Muscle of arm (tissue), 14 donors: ENCODE measurements at places on chromosomes 5 and 9. TPM values are rescaled to one million over a fixed set of nuclear protein-coding genes. Genes with fewer than 3 reads are reported as not detected.

OR13C8 gene
- polyA plus RNA-seq = not detected

SPINK13 gene
- polyA plus RNA-seq = not detected

ITK gene
- polyA plus RNA-seq = 0.26 TPM

C5orf34 gene
- 5.0 TPM for polyA plus RNA-seq

CYSRT1 gene
- polyA plus RNA-seq = 1.4 TPM

DTWD2 gene
- 10.8 TPM for polyA plus RNA-seq

IFNB1 gene
- not detected for polyA plus RNA-seq

SLIT3 gene
- polyA plus RNA-seq = 8.4 TPM

SLC6A3 gene
- polyA plus RNA-seq = not detected

GRCh38 chr9:91945277-91946085 is 4.5 kb downstream of the ROR2 start:
- peak; percentile 56 for DNase-seq

DNA sequence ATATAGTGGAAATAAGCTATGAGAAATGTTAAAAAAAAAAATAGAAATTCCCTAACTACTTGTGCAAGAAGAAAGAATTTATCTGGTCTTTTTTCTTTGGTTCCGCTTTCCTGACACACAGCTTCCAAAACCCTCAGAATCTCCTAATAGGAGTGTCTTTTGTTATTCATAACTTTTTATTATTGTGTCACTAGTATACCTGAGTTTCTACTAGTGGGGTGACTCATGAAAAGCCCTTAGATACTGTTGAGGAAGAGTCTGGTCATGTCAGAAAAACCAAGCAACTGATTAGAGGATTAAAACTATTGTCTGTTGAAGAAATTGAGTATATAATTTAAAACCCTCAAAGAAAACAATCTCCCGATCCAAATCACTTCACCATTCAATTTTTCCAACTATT is 152.8 kb upstream of the IFNE start:
- no peak for DNase-seq

- DNase-seq = no peak
Observed at GRCh38 chr9:61668846-61669245, 479.0 kb downstream of the SPATA31A7 start.

DNA sequence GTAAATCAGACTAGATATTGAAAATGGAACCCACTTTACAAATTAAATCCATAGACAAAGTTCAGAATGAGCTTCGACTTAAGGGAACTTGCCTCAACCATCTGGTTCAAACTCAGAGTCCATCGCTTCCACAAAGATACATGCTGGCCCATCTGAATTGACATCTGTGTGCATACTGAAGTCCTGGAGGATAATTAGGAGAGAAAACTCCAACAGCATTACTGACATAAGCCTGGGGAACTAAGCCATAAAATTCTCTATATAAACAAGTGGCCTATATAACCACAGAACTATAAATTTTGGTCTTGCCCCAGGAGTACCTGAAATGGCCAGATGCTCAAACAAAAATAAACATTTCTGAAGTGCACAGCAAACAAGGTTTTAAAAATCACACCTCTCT is 94.4 kb downstream of the IZUMO3 start:
- DNase-seq = no peak

GRCh38 chr5:93789173-93790067 is 48.0 kb upstream of the POU5F2 start:
- DNase-seq = no peak

DNA sequence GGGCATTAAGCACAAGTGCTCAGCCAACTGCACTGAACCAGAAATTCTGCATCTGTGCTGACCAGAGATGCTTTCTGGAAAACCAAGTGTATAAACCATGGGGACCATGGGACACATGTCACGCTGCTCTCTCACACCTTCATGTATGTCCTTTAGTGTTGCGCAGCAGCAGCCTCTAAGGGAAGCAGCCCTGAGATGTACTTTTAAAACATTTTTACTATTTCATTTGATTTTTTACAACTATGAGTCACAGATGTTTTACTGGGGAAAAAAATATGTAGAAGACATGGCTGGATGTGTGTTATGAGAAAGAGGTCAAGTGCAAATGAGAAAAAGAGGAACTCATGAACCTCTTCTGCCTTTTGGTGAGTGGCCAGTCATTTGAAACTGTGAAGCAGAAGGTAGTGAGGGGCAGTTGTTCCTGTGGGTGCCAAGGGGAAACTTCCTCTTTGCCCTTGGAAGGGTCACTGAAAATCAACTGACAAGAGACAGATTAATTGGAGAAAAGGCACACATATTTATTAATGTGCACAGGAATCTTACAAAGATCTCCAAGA is 31.4 kb upstream of the SYK start:
- no peak for DNase-seq

GRCh38 chr5:6236858-6237481 is 141.4 kb downstream of the MED10 start:
- DNase-seq = no peak

GRCh38 chr9:14616188-14616982 is 76.8 kb downstream of the ZDHHC21 start:
- DNase-seq = peak; percentile 58

DNA sequence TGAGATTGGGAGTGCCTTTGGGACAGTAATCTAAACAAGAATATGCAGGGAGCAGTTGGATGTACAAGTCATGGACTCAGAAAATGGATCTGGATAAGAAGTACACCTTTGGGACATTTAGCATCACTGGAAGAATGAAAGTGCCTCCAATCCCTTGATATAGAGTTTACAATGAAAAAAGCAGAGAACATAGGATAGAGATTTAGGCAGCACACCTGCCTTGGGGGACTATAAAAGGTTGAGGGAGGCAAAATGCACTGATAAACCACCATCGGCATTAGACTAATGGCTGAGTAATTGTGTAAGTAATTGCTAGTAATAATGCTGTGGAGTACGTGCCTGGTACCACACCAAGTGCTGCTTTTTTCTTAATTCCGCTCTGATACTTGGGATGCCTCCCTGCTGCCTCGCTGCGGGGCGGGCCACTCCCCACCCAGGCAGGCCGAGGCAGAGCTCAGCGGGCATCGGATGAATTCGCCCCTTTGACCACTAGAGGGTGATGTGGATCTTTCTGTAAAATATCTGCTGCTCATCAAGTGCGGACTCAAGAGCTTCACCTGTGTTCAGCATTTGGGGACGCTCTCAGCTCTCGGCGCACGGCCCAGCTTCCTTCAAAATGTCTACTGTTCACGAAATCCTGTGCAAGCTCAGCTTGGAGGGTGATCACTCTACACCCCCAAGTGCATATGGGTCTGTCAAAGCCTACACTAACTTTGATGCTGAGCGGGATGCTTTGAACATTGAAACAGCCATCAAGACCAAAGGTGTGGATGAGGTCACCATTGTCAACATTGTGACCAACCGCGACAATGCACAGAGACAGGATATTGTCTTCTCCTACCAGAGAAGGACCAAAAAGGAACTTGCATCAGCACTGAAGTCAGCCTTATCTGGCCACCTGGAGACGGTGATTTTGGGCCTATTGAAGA is 99.9 kb downstream of the ANKRD18B start:
- DNase-seq = peak; percentile 69

DNA sequence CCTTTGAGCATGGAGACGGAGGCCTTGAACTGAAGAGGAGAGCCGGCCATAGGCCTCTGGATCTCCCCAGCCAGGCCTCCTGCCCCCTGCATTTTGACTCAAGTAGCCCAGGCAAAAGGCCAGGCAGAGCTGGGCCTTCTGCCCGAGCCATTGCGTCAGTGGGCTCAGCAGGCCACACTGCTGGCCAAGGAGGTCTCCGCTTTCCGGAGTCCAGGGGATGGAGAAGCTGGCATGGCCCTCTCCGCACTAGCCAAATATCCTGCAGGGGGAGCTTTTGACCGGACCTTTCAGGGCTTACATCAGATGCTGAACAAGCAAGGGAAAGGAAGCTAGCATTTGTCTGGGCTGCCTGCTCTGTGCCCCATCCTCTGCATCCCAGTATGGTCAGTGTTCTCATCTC is 386.8 kb downstream of the TRIM36 start:
- peak; percentile 48 for DNase-seq

DNA sequence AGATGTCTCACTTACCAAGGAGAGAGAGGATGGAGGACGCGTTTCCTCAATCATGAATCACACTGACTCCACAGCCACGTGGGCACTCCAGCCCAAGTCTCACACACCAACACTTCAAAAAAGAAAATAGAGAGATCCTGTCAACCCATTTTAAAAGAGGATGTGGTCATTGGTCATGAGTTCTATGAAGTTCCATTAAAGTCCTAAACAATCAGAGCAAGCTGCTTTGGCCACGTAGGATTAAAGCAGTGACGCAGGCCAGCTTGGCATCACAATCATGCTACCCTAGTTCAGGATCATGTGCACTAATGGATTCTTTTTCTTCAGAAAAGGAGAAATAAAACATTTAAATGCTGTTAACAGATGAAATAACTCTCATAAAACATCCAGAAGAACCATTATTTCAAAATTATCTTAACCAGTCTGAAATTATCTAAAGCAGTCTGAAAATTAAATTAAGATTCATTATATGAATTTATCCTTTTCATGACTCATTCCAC is 108.1 kb downstream of the SEMA5A start:
- no peak for DNase-seq

- DNase-seq = peak; percentile 88
Observed at GRCh38 chr5:135655468-135655815, 76.7 kb upstream of the CXCL14 start.

- DNase-seq = no peak
Observed at GRCh38 chr5:109998726-109999125, 309.0 kb downstream of the MAN2A1 start.

- DNase-seq = no peak
Observed at GRCh38 chr9:132996526-132996925, 18.0 kb downstream of the GFI1B start.

DNA sequence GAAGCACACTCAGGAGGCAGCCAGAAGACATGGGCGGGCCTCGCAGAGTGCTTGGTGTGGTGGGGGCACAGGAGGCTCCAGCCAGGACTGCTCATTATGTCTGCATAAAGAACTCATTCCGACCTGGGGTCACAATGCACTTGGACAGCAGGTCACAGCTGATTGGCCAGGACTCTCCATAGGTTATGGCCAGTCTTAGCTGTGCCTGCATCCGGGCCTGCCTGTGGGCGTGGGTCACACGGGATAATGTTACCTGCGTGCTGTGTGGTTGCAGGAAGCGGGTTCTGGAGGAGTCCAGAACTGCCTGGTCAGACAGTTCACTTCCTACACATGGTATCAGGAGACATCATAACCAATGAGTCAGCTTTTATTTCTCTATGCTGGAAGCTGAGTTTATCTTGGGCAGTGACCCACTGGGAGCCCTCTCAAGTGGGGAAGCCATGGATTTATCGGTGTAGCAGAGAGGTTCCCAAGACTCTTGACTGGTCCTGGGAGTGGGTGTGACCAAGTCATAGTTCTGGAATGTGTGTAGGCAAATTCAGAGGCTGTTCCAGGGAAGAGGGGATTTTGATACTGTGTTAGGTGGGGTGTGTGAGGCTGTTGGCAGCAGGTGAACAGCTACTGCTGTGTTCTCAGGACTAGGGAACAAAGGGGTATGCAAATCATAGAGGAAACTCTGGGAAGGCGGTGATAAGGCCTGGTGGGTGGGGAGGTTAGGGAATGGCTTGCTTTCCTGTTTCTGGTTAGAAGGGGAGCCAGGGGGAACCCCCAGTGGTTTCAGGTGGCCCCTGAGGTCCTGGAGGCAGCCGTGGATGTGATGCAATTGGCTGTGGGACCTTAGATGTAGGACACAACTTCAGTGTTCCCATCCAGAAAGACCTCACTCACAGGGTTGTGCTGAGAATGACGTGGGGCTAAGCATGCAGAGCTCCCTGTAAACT is 51.3 kb downstream of the ARHGEF37 start:
- DNase-seq = no peak

DNA sequence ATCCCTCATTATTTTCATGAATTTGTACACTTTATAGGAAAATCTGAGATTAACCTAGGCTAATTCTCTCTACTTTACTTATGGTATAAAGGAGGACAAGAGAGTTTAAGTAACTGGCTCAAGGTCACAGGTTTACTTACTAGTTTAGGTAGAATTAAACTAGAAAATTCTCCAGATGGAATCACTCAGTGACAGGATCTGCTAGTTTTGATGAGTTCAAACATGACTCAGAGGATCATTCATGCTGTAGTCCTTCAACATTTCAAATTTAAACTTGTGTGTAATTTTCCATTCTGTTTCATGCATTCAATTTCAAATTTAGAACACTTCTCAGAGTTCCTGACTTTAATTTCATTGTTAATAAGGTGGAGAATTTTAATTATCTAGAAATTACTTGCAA is 485.7 kb upstream of the TUSC1 start:
- no peak for DNase-seq

DNA sequence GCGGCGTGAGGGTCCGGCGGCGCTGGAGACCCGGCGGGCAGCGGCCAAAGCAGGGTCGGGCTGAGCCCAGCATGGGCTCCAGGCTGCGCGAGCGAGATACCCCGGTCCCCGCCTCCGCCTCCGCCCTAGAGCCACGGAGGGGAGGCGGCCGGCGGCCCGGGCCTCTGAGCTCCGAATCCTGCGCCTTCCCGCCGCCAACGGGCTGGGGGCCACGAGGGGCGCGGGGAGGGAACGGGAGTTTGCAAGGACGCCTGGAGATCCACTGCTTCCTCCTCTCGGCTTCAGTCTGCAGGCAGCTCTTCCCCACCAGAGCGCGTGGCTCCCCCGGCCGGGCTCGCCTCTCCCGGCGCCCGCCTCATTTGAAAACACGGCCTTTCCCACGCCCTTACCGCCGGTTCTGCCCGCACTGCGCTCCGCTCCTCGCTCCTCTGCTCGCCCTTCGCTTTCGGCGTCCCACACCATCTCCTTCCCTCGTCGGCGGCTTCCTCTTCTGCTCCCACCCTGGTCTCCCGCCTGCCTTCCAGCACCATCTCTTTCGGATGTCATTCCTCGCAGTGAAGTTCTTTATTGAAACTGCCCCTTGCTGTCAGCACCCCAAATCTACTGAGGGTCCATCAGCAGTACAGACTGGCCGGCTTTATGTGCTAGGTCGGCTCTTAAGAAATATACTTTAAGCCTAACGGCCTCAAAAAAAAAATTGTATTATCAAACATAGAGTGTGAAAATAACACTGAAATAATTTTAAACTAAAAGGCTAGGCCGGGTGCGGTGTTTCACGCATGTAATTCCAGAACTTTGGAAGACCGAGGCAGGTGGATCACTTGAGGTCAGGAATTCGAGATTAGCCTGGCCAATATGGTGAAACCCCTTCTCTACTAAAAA is 105.0 kb upstream of the FAM120A start:
- peak; percentile 43 for DNase-seq
